ENCODE measurements at places on chromosomes 7 and 10. TPM values are rescaled to one million over a fixed set of nuclear protein-coding genes. Genes with fewer than 3 reads are reported as not detected.

DNA sequence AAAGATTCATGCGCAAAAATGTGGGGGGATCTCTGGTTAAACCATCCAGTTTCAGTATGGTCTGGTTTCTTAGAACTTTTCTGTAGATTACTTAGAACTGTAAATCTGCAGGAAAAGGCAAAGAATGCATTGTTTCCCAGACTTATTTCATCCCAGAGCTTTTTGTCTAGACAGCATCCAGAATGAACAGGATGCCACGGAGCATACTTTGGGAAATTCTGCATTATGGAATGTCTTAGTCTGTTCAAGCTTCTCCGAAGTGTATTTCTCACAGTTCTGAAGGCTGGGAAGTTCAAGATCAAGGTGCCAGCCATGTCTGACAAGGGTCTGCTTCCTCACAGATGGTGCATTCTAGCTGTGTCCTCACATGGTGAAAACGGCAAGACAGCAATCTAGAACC lies 136.3 kb downstream of the INHBA start:
- DNase-seq: no peak

DNA sequence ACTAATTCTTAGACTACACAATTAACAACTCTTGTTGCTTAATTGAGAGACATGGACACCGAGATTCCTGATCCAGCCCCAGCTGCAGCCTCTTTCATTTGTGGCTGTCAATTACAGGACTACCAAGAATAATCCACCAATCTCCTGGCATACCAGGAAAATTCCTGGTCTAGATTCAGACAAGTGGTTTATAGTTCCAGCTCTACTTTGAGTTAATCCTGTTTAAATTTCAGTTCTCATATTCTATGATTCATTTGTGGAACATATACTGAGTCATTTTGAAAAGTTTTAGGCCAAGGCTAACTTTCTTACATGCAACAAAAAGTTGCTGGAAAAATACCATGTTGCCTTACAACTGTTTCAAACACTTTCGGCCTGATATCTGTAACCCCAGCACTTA lies 253.5 kb downstream of the MAGI2 start:
- no peak for DNase-seq

GRCh38 chr10:37957841-37958240 lies 18.6 kb downstream of the ZNF25 start:
- DNase-seq: no peak

- no peak for DNase-seq
These were observed 424 bp downstream of the EGFR start for GRCh38 chr7:55019191-55019690.

DNA sequence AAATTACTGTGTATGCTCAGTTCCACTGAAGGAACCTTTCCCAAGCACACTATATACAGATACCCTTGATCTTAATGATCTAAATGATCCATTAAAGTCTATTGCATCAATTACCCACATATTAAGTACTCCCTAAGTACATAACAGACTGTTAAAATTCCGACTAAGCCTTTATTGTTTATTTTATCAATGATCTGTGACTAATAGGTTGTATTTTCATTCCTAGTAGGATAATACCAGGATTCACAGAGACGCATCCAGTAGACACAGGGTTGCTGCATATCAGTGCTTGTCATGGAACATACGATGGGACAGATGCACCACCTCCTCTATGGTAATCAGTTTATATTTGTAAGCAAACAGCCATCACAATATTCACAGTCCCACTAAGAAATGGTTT lies 159.6 kb upstream of the SLC26A5 start:
- DNase-seq: no peak

DNA sequence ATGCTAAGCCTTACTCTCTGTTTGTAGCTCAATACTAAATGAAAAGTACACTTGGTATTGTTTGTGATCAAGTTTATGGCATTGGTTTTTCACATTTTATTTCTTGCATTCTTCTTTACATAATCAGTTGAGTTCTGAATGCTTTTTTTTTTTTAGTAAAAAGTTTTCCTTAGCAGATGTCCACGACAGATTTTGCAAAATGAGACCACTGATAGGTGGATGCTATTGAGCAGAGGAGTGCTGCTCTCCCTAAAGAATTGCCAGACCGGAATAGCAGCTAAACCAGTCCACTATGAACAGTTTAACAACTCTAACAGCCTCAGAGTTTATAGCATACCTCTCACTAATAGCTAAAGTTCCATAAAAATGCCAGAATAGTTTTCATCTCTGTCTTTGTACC lies 225.1 kb upstream of the CACNA2D1 start:
- DNase-seq: no peak

- DNase-seq: no peak
These were observed 53.5 kb downstream of the MGMT start for GRCh38 chr10:129520440-129521080.

DNA sequence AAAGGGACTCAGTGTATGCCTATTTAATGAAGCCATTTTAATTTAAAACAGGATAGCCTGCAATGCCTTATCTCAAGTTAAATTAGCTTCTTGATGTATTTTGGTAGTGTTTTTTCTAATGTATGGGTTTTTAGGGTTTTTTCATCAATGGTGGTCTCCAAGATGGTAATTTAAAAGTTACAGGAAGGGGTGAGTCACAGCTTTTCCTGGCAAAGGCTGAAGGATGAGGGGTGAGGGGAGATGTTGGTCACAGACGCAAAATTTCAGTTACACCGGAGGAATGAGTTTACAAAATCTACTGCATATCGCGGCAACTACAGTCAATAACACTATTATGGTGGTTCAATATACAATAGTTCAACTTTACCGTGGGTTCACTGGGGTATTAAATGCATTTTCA lies 31.6 kb downstream of the CCDC3 start:
- DNase-seq: no peak

DNA sequence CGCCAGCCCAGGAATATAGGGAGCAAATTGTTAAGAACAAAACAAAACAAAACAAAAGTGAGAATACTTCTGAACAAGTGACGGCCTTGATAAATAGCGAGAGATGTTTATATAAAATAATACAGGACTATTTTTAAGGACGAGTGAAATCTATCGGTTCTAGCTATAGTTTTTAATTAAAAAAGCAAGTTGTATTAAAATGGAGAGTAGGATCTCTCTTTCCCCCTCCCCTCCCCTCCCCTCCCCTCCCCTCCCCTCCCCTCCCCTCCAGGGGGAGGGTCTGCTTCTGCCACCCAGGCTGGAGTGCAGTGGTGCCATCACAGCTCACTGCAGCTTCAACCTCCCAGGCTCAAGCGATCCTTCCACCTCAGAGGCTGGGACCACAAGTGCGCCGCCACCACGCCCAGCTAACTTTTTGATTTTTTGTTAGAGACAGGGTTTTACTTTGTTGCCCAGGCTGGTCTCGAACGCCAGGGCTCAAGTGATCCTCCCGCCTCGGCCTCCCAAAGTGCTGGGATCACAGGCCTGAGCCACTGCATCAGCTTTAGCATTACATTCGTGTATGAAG lies 440 bp upstream of the TCAF1 start:
- DNase-seq: no peak

GRCh38 chr10:11933577-11934223 lies 108.9 kb downstream of the UPF2 start:
- DNase-seq: no peak

DNA sequence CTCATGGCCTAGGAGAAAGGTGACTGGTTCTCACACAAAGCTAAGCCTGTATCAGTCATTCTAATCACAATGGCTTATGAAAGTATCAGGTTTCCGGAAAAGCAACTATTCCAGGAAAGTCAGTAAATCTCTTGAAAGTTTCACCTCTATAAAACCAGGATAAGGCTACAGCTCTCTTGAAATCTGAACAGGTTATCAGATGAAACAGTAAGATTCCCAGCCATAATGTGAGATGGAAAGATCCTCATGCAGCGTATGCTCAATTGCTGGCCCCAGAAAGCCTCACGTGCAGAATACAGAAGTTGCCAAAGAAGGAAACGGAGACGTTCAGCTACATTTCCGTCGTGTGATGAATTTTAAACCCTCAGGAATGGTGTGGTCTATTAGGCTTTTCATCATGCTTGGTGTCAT lies 90.0 kb downstream of the PFKFB3 start:
- no peak for DNase-seq

GRCh38 chr7:88216276-88216675 lies 3.6 kb downstream of the SRI start:
- DNase-seq: no peak

GRCh38 chr7:86950360-86950759 lies 109.1 kb downstream of the ELAPOR2 start:
- DNase-seq: no peak

DNA sequence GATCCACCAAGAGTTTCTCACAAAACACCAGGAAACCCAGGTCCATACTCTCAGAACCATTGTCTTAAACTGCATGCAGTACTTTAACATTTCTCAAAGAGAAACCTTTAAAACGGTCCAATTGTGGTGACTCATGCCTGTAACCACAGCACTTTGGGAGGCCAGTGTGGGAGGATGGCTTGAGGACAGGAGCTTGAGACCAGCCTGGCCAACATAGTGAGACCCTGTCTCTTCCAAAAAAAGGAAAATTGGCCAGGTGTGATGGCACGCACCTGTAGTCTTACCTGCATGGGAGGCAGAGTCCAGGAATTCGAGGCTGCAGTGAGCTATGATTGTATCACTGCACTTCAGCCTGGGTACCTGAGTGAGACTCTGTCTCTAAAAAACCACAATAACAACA lies 97.5 kb upstream of the OIT3 start:
- no peak for DNase-seq

- DNase-seq: no peak
These were observed 6.2 kb upstream of the CFAP58 start for GRCh38 chr10:104347295-104348045.

- DNase-seq: no peak
These were observed 55.0 kb downstream of the GBF1 start for GRCh38 chr10:102300278-102300843.

DNA sequence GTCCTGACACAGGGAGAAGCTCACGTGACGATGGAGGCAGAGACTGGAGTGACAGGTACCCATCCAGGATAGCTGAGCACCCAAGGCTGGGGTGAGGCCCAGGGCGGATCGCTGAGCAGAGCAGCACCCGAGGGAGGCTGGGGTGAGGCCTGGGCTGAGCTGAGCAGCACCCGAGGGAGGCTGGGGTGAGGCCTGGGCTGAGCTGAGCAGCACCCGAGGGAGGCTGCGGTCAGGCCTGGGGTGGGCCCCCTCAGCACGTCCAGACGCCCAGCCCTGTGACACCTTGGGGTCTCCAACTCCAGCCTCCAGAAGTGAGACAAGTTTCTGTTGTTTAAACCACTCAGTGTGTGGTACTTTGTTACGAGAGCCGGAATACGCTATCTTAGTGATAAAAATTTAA lies 236.3 kb downstream of the ZMYND11 start:
- no peak for DNase-seq

GRCh38 chr7:38105874-38106483 lies 72.1 kb upstream of the STARD3NL start:
- DNase-seq: no peak

DNA sequence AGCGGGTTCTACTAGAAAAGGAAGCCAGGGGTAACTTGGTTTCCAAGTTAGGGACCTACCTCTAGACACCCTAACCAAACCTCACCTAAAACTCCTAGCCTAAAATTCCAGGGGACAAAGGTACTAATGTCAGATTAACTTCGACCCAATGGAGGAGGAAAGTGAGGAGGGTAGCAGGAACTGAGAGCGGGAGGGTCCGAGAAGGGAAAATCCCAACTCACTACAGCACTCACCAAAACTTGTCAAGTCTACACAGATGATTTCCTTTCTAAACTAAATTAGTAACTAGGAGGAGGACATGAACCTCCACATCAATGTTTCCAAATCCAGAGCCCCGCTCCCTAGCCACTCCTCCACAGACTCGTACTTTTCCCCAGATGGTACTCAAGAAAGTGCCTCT lies 22.6 kb downstream of the CHCHD3 start:
- DNase-seq: no peak

DNA sequence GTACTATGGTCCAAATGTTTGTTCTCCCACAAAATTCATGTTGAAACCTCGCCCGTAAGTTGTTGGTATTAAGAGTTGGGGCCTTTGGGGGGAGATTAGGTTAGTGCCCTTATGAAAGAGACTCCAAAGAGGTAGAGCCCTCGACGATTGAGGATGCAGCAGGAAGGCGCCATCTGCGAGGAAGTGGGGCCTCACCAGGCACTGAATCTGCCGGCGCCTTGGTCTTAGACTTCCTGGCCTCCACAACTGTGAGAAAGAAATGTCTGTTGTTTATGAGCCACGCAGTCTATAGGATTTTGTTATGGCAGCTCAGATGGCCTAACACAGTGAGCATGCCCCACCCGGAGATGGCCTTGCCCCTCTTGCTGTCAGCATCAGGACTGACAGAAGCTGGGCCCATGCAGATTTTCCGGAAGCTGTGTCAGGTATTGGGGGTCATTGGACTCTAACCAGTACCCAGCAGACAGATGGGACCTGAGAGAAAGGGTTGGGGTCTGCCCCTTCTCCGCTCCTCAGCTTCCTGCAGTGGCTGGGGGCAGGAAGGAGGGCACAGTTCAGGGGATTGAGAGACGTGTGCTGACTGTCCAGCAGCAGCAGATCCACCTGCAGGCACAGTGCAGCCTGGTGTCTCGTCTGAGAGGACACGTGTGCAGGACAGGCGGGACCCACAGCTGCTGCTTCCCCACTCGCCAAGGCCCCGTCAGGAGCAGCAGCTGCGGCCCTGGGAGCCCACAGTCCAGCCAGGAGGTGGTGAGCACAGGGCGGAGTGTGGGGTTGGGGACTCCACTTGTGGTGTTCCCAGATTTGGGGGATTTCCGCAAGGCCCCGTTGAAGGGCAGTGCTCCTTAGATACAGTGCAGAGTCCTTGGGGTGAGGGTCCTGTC lies 47.8 kb downstream of the MGMT start:
- peak; percentile 62 for DNase-seq

DNA sequence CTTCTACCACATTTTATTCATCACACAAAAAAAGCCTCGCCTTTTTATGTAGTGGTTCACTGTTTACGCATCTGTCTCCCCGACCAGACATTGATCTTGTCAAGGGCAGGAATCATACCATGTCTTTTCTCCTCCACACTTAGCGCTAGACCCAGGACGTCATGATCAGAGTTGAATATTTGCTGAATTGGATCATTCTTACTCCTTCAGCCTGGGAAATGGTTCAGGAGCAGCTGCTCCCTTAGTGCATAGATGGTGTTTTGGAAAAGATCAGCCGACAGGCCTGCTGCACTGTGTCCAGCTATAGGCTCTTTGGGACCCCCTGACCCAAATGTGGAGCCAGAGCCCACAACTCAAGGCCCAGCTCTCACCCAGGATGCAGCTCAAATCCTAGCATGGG lies 249.1 kb upstream of the TMEM72 start:
- DNase-seq: no peak

Gene OR6B1
- total RNA-seq: not detected

Gene TLX1
- not detected for total RNA-seq

Gene CTNNA3
- 0.39 TPM for total RNA-seq

Gene GPRIN2
- 2.5 TPM for total RNA-seq

Gene PRKCQ
- total RNA-seq: not detected

Gene HOXA10
- total RNA-seq: not detected

Gene DRGX
- total RNA-seq: not detected

Gene FAM25C
- total RNA-seq: not detected

Gene CYP26A1
- not detected for total RNA-seq

Gene C7orf57
- not detected for total RNA-seq

Gene NOD1
- 7.2 TPM for total RNA-seq

Gene TMEM270
- total RNA-seq: not detected

Gene MRLN
- total RNA-seq: not detected

Data from osteocyte (in vitro differentiated cells).